Activated CD8-positive, alpha-beta memory T cell treated with anti-CD3 and anti-CD28 coated beads for 36 hours (primary cell): ENCODE measurements at places on chromosomes 11 and 22. TPM values are rescaled to one million over a fixed set of nuclear protein-coding genes. Genes with fewer than 3 reads are reported as not detected.

The MRGPRF gene
- not detected for total RNA-seq

The TRIM51 gene
- not detected for total RNA-seq

The INS gene
- total RNA-seq, result not detected

The C11orf65 gene
- 0.80 TPM for total RNA-seq

The RAB30 gene
- total RNA-seq, result 14.3 TPM

The NRIP3 gene
- 1.3 TPM for total RNA-seq

The GAS2L1 gene
- 0.78 TPM for total RNA-seq

The MS4A6E gene
- total RNA-seq, result not detected

The MMP13 gene
- total RNA-seq, result not detected

The ELFN2 gene
- total RNA-seq, result 0.06 TPM
